Mammary epithelial cell (primary cell): ENCODE measurements at places on chromosomes 3 and 15.

GRCh38 chr3:13419505-13420044 lies 547 bp downstream of the NUP210 start:
- no peak for DNase-seq

DNA sequence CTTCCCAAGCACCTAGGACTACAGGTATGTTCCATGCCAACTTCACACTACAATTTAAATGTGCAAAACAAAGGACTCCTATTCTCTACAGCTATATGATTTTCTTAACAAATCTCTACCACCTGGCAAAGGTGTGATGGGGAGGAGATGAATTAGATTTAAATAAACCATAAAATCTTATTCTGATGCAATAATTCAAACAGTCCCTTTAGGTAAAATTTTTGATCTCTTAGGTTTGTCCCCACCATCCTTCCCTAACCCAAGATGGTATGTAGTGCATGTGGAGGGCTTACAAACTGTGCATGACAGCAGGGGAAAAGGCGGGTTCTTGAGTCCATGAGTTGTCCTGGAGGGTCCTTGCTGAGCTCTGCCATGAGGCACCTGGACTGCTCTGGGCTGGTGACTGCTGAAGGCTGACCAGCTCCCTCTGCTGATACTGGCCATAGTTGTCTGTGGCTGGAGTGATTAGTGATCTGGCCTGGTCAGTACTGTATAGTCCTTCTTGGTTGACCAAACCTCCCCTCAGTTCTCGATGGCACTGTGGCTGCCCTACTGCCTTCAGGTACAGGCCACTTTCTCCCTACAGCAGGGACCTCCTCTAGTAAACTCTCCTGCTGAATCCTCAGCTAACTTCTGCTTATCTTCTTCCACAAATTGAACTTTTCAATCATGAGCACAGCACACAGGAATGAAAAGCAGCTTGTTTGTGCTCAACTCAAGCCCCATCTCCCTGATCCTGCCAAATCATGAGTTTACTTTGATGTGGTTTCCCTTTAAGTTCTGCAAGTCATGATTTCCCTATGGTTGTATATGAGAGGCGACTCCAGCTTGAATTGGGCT lies 30.1 kb downstream of the CFAP161 start:
- peak; percentile 16 for DNase-seq

- no peak for DNase-seq
These were observed 185.2 kb upstream of the IL12A start for GRCh38 chr3:159803459-159803858.

DNA sequence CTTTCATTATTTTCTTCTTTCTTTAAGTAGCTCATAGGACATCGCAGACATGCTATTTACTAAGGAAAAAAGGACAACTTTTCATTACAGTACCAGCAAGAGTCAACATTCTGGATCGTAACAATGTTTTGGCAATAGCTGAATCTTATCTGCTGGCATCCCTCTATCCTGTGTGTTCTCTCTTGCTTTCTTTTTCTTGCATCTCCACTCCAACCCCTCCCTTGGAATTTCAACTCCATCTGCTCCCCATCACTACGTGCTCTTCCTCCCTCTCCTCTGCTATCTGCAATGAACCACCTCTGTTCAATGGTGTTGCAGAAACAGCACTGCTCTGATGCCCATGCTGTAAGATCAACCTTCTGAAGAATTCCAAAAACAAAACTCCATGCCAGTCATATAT lies 106.6 kb downstream of the FBN1 start:
- DNase-seq, result no peak

GRCh38 chr3:180571831-180572598 lies 29.9 kb upstream of the TTC14 start:
- no peak for DNase-seq

- peak; percentile 17 for DNase-seq
These were observed 165.5 kb upstream of the TGFBR2 start for GRCh38 chr3:30440880-30441279.

DNA sequence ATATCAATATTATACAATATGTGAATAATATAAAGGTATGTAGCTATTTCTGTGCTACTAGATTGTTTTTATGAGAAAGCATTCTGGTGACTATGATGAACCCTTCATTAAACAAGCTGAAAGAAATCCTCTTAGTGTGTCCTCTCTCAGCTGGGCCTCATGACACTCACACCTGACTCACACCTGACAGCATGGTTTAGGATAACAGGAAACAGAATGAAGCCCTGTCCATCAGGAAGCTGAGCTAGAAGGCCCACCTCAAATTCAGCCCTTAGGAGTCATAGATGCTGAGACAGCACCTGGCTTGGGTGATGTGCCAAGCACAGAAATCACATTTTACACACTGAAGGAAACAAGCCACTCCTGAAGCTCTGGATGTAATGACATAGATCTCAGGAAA lies 30.8 kb downstream of the CHCHD4 start:
- peak; percentile 73 for DNase-seq

GRCh38 chr3:140972833-140973232 lies 31.2 kb downstream of the SLC25A36 start:
- peak; percentile 17 for DNase-seq

DNA sequence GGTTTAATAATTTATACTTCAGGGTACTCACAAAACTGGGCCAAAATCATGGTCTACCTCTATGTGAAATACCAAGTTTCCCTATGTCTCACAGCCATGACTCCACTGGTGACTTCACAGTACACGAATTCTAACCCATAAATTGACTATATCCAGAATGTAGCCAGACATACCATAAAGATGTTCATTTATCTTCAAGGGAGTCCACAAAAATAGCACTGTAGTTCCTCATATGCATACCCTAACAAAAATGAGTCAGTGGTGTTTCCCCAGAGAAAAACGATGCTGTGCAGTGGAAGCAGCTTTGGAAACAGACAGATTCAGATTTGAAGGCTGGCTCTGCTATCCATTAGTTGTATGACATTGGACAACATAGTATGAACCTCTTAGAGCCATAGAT lies 438.8 kb downstream of the FHIT start:
- no peak for DNase-seq

- DNase-seq, result no peak
These were observed 372.7 kb upstream of the THBS1 start for GRCh38 chr15:39208187-39208586.

DNA sequence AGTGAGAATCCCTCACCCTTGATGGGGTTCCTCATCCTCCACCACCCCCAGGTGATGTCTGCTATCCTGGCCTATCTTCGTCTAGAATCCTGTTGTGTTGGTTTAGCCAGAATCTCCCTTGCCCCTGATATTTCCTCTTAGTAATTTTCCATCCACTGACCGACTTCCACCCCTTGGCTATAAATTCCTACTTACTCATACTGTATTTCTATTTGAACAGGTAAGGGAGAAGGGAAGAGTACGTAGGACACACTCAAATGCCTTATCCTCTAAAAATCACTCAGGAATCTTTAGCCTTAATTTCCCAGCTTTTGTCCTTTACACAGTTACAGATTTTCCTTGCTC lies 678 bp upstream of the TFG start:
- DNase-seq, result no peak

- DNase-seq, result no peak
These were observed 65.6 kb downstream of the SLCO3A1 start for GRCh38 chr15:91919014-91919534.

- peak; percentile 85 for DNase-seq
These were observed 5.9 kb upstream of the TMEM115 start for GRCh38 chr3:50365080-50365841.

GRCh38 chr3:13866041-13866965 lies 13.6 kb downstream of the WNT7A start:
- no peak for DNase-seq

- DNase-seq, result no peak
These were observed 721.4 kb upstream of the NR2F2 start for GRCh38 chr15:95609096-95609495.

DNA sequence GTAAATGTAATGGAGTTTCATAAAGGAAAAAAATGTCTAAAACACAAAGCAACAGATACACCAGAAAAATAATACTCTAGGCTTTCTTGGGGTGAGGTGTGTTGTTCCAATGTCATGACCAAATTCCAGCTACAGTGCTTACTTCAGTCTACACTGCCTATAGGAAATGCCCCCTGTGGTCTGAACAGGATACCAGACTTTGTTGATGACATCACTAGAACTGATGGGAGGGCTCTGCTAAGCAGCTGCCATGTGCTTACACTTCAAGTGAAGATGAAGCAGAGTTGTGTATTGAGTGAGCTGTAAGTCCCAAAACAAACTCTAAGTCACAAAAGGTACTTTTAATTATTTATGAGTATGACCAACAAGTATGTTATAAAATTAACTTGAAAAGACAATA lies 456.1 kb upstream of the IL12A start:
- DNase-seq, result no peak

GRCh38 chr3:100496711-100497261 lies 4.4 kb downstream of the TMEM45A start:
- peak; percentile 47 for DNase-seq

DNA sequence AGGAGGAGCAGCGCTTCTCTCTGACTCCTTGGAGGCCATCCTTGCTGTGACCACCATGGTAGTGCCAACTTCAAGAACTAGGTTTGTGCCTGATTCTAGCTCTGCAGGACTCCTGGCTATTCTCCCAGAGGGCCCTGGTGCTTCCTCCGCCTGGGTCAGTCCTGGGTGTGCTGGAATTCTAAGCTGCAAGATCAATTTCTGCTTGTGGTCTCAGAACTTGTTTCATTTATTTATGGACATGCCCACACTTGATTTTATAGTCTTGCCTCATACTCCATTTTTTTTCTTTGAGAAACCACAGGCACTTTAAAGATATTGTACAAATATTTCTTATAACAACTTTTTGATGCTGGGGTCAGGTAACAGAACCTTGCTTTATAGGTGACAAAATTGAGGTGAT lies 87.6 kb downstream of the PDCD6IP start:
- DNase-seq, result peak; percentile 76

GRCh38 chr15:74217907-74218885 lies 15.6 kb upstream of the STRA6 start:
- DNase-seq, result no peak

DNA sequence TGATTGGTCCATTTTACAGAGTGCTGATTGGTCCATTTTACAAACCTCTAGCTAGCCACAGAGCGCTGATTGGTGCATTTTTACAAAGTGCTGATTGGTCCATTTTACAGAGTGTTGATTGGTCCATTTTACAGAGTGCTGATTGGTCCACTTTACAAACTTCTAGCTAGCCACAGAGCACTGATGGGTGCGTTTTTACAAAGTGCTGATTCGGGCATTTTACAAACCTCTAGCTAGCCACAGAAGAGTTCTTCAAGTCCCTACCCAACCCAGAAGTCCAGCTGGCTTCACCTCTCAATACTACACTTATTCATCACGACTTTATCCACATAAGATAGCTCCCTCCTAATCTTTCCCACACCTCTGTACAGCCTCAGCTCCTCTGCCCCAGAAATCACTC lies 899.8 kb downstream of the TUSC7 start:
- no peak for DNase-seq

GRCh38 chr15:58465866-58466517 lies 34.2 kb downstream of the LIPC start:
- peak; percentile 39 for DNase-seq

- no peak for DNase-seq
These were observed 9.5 kb downstream of the ISL2 start for GRCh38 chr15:76345880-76346668.

DNA sequence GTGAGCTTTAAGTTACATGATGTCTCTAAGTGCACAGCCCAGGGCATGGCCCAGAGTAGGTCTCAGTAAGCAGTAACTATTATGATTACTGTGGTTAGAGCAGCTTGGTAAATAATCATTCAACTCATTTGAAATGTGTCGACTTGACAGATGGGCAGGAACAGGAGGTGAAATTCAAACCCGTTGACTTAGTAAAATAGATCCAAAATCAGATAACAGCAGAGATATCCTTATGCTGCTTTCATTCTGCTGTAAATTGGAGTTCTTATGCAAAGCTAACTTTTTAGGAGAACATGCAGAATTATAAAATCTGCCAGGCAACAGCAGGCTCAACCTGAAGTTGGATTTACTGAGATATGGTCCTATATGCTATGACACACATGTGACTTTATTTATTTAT lies 118.7 kb upstream of the KLHL25 start:
- no peak for DNase-seq

DNA sequence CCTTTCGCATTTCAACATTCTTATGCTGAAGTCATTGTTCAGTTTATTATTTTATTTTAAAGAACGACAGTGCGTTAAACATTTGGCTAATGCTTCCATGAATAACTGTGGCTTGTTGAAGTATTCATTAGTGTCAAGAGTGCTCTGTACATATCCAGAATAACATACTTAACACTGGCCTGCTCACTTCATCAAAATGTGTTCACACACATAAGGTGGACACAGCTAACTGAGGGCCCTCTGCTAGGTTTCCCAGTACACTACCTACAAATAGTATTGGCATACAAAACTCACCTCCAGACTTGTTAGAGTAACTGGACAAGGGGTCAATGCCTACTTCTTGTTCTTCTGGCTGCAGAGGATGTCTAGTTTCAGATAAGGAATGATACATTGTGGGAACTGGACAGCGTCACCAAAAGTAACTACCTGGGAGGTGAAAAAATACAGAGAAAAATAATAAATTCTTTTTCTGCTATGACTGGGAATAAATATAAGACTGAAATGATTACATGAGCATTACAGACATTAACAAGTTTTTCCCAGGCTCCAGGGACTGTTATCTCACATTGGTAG lies 234.2 kb downstream of the TBC1D5 start:
- DNase-seq, result no peak

DNA sequence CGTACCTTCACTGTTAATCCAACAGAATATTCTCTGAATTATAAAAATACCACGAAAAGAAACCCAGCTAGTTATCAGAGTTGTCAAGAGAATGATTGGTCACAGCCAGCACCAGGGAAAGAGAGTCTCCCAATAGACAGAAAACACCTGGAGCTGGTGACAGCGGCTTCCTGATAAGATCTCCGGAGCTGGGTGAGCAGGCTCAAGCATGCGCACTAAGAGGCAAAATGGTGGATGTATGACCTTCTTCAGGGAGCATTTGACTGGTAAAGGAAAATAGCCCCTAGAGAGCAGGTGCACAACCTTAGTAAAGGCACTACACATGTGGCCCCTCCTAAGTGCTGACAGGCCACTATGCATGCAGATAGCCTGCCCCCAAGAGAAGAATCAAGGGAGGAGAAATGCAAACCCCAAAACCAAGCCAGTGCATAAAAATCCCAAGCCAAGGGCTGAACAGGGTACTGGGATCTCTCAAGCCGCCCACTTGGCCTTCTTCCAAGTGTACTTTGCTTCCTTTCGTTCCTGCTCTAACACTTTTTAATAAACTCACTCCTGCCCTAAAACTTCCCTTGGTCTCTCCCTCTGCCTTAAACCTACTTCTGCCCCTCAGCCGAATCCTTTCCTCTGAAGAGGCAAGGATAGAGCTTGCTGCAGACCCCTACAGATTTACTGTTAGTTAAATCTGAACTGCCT lies 93.2 kb downstream of the UACA start:
- no peak for DNase-seq
